ENCODE measurements at places on chromosomes 1 and 21. TPM values are rescaled to one million over a fixed set of nuclear protein-coding genes. Genes with fewer than 3 reads are reported as not detected.

- DNase-seq: no peak
- peak overlapping the region; percentile 64 for H3K27ac ChIP-seq
- H3K27me3 ChIP-seq: no peaks in the 10 kb centered on the region
- no peaks in the 10 kb centered on the region for H3K36me3 ChIP-seq
- H3K4me3 ChIP-seq: no peak overlapping the region
- H3K4me1 ChIP-seq: peaks cover 61% of the 10 kb centered on the region
Measured at GRCh38 chr1:115084902-115085511, 4.3 kb downstream of the TSPAN2 start.

Gene TNFRSF14
- total RNA-seq: 9.2 TPM

GRCh38 chr1:208615371-208615770 is 371.2 kb upstream of the PLXNA2 start:
- no peaks in the 10 kb centered on the region for H3K4me1 ChIP-seq
- H3K36me3 ChIP-seq: no peaks in the 10 kb centered on the region
- H3K27me3 ChIP-seq: no peaks in the 10 kb centered on the region

GRCh38 chr1:63317817-63318152 is 4.6 kb upstream of the FOXD3 start:
- no peak overlapping the region for H3K27ac ChIP-seq
- H3K4me1 ChIP-seq: peaks cover 45% of the 10 kb centered on the region
- DNase-seq: no peak
- peaks cover 74% of the 10 kb centered on the region for H3K27me3 ChIP-seq
- H3K36me3 ChIP-seq: no peaks in the 10 kb centered on the region

DNA sequence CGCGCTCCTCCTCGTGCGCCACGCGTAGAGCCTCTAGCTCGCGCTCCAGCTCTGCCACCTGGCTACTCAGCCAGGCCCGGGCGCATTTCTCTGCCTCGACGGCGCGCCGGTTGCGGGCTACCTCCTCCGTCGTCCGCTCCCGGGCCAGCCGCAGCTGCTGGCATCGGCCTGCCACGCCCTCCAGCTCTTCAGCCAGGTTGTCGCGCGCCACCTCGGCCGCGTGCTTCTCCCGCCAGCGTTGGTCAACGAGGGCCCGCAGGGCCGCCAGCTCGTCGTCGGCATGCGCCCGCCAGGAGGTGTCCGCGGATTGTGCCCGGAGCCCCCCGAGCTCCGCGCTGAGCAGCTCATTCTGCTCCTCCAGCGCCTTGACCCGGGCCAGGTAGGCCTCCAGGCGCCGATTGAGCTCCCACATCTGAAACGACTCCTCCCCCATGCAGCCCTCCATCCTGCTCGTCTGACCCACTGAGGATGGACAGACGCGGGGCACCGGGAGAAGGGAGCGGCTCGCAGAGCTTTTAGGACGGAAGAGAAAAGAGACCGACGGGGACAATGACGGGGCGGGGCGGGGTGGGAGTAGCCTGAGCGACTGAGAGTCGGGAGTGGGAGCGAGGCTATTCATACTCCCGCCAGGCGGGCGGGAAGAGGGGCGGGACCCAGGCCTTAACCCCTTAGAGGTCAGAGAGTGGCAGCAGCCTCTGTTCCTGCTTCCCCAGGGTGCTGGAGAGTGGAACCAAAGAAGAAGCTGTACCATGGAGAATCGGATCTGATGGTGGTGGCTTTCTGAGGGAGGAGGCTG is at the start of gene NES:
NES (minus strand) TSS at position 588 of the 796 bp plus-strand sequence; CDS start at position 445, 143 bp downstream.
- DNase-seq: peak; percentile 80
- H3K27ac ChIP-seq: peak within 1 kb of the TSS; percentile 96
- peak within 1 kb of the TSS; percentile 72 for H3K4me3 ChIP-seq
- H3K27me3 ChIP-seq: no peaks in the 10 kb centered on the region

DNA sequence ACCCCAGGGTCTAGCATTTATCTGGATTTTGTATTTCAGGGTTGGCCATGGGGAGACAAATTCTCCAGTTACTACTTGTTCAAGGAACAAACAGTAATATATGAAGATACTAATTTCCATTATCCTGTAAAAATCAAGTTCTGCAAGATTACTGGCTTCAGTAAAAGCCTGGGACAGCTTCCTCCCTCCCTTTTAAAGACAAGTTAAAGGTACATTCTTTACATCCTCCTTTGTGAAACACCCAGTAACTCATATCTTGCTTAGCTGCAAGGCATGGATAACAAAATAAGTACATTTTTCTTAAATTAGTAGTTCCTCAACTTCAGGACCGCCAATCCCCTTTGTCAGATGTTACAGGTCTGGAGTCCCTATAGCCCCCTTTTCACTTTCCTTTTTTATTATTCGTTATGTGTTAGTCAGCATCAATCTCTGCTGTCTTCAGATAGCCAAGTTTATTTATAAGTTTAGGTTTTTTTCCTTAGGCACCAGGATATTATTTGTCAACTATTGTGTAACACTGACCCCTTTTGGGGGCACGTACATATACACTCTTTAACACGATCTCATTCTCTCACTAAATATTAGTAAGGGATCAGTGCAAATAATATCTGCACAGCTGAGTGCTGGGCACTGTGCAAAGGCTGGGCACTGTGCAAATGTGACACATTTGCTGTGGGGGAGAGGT is 9.8 kb downstream of the ERRFI1 start:
- no peak overlapping the region for H3K4me3 ChIP-seq
- no peak for DNase-seq
- H3K27me3 ChIP-seq: no peaks in the 10 kb centered on the region
- H3K36me3 ChIP-seq: peaks cover 24% of the 10 kb centered on the region
- H3K4me1 ChIP-seq: no peaks in the 10 kb centered on the region

Gene CELA3B
- total RNA-seq: not detected

Gene RER1
- 38.8 TPM for total RNA-seq

Gene DENND2C
- total RNA-seq: 1.8 TPM

DNA sequence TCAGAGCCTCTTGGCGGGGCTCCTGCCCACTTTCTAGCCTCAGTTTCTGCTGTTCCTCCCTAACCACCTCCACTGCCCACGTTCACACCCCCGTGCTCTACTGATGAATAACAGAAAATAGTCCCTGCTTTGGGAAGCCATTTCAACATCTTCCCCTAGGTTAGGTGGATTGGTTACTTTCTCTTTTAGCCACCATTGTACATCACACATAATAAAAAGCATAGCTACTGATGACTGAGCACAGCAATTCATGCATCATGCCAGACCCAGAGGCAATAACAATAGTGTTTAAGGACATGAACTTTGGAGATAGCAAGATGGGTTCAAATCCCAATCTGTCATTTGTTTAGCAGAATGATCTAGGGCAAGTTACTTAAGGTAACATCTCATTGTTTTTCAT is 74.6 kb downstream of the COLGALT2 start:
- no peak overlapping the region for H3K4me3 ChIP-seq
- H3K27ac ChIP-seq: no peak overlapping the region
- DNase-seq: no peak
- no peaks in the 10 kb centered on the region for H3K36me3 ChIP-seq
- H3K4me1 ChIP-seq: no peaks in the 10 kb centered on the region

DNA sequence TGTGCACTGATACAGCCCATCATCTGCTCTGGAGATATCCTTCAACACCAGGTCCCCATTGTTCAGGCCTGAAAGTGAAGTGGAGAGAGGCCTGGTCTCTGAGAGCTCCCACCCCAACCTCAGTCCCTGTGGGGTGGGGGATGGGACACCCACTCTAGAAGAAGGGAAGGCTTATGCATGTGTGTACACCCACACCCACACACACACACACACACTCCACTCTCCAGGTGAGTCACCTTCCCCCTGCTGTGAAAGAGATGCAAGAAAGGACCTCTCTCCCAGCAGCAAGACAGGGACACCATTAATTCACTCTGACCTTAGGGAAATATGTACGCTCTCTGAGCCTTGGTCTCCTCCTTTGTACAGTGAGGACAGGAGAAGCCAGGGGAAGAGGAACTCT is 5.9 kb downstream of the VSIG8 start:
- peaks cover 25% of the 10 kb centered on the region for H3K4me1 ChIP-seq
- H3K27ac ChIP-seq: peak overlapping the region; percentile 99
- no peak overlapping the region for H3K4me3 ChIP-seq
- DNase-seq: no peak
- H3K36me3 ChIP-seq: no peaks in the 10 kb centered on the region
- H3K27me3 ChIP-seq: no peaks in the 10 kb centered on the region

Gene DDR2
- total RNA-seq: 69.9 TPM

- no peaks in the 10 kb centered on the region for H3K4me1 ChIP-seq
- no peaks in the 10 kb centered on the region for H3K36me3 ChIP-seq
- no peak overlapping the region for H3K4me3 ChIP-seq
- DNase-seq: no peak
- H3K27ac ChIP-seq: no peak overlapping the region
Measured at GRCh38 chr1:99110140-99111041, 105.7 kb upstream of the PLPPR5 start.

Gene ATP8B2
- total RNA-seq: 22.8 TPM

GRCh38 chr1:40755067-40755466 is 28.5 kb upstream of the KCNQ4 start:
- no peak overlapping the region for H3K27ac ChIP-seq
- peaks cover 88% of the 10 kb centered on the region for H3K36me3 ChIP-seq
- DNase-seq: no peak
- H3K4me3 ChIP-seq: no peak overlapping the region
- H3K27me3 ChIP-seq: no peaks in the 10 kb centered on the region

DNA sequence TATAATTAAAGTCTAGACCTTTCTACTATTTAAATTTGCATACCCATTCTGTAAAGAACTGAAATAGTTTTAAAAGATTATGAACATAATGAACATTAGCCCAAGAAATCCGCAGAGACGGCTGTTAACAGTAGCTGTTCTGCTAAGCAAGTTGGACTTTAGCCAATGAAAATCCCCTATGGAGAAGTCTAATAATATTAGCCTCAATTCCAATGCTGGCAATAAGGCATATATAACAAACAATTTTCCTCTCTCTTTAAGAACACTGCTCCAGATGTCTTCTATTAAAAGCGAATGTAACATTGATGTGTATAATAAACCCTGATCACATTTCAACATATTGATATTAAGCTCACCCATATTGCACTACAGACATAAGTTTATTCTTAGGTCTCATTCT is 221.3 kb upstream of the KCTD3 start:
- DNase-seq: no peak
- no peaks in the 10 kb centered on the region for H3K4me1 ChIP-seq
- H3K4me3 ChIP-seq: no peak overlapping the region
- no peaks in the 10 kb centered on the region for H3K27me3 ChIP-seq

- peak overlapping the region; percentile 85 for H3K27ac ChIP-seq
- H3K36me3 ChIP-seq: no peaks in the 10 kb centered on the region
- peak; percentile 61 for DNase-seq
- peaks cover 59% of the 10 kb centered on the region for H3K4me1 ChIP-seq
Measured at GRCh38 chr1:9901148-9902059, 8.7 kb downstream of the CTNNBIP1 start.

DNA sequence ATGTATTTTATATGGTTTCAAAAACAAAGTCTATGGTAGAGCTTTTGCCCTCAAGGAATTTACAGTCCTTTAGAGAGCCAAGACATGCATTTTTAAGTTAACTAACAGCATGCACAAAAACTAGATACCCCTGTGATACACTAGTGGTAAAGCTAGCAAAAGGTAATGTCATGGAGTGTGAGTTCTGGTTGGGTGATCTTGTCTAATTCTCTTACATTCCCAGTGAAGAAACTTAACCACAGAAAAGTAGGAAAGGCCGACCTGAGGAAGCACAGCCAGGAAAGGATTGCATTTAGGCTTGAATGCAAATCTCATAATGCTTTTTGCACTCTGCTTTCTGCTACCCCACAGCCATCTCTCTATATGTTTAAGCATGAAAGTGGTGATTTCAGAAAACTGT is 202.2 kb downstream of the ROR1 start:
- no peaks in the 10 kb centered on the region for H3K4me1 ChIP-seq
- no peak overlapping the region for H3K4me3 ChIP-seq
- no peak for DNase-seq
- no peak overlapping the region for H3K27ac ChIP-seq
- no peaks in the 10 kb centered on the region for H3K36me3 ChIP-seq
- no peaks in the 10 kb centered on the region for H3K27me3 ChIP-seq

DNA sequence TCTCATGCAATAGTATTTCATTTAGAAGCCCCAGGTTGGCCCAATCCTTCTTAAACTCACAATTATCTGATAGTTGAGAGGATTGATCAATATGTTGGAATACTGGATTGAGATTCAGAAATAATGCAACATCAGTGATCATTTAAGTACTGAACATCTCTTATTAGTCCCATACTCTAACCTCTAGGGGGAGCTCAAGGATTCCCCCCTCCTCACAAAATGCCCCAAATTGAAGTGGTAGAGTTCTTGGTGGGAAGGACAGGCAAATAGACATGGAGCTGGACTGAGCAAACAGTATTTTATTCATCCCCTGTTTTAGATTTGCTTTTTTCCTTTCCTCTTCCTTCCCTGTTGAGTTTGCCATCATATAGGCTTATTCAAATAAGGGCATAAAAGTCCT is 62.8 kb downstream of the NGF start:
- H3K4me1 ChIP-seq: no peaks in the 10 kb centered on the region
- H3K27ac ChIP-seq: no peak overlapping the region
- H3K27me3 ChIP-seq: no peaks in the 10 kb centered on the region

GRCh38 chr1:78340006-78340405 is 150.8 kb upstream of the PTGFR start:
- H3K4me1 ChIP-seq: no peaks in the 10 kb centered on the region
- no peak overlapping the region for H3K27ac ChIP-seq
- no peaks in the 10 kb centered on the region for H3K36me3 ChIP-seq
- H3K4me3 ChIP-seq: no peak overlapping the region
- H3K27me3 ChIP-seq: no peaks in the 10 kb centered on the region

- no peak overlapping the region for H3K27ac ChIP-seq
- H3K4me1 ChIP-seq: no peaks in the 10 kb centered on the region
- no peaks in the 10 kb centered on the region for H3K27me3 ChIP-seq
- no peaks in the 10 kb centered on the region for H3K36me3 ChIP-seq
- DNase-seq: no peak
Measured at GRCh38 chr1:169019419-169020058, 87.0 kb upstream of the ATP1B1 start.

DNA sequence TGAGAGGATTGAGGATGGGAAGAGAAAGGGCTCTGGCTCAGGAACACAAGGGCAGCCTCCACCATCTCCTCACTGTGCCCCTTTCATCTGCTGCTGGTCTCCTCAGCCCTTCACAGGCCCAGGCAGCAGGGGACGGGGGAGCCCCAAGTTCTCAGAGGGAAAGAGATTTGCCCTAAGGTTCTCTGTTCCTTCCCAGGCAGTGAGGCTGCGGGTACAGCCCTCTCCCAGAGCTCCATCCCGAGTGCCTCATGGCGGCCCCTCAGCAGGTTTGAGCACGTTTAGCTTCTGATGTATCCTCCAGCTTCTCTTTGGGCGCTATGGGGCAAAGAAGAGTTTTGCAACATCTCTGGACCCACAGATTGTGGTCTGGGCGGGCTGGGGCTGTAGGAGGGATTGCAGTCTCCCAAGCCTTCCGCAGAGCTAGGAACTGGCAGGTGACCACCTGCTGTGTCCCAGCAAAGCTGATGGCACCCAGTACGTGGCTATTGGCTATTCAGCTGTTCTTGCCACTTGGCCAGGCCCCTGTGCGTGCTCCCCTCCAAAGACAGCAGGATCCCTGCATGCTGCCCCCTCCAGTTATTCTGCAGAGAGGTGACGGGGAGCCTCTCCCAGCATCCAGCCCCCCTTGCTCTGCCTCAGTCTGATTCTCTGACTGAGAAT is 10.1 kb downstream of the DISP3 start:
- H3K36me3 ChIP-seq: no peaks in the 10 kb centered on the region
- no peaks in the 10 kb centered on the region for H3K27me3 ChIP-seq
- no peak for DNase-seq
- no peak overlapping the region for H3K27ac ChIP-seq
- no peaks in the 10 kb centered on the region for H3K4me1 ChIP-seq

GRCh38 chr21:45109831-45110492 is 35.6 kb downstream of the ADARB1 start:
- DNase-seq: no peak
- peak overlapping the region; percentile 43 for H3K27ac ChIP-seq
- no peaks in the 10 kb centered on the region for H3K36me3 ChIP-seq
- H3K4me3 ChIP-seq: no peak overlapping the region
- H3K27me3 ChIP-seq: no peaks in the 10 kb centered on the region

Gene RNU1-3
- not detected for total RNA-seq
